ENCODE measurements at places on chromosomes 2 and 18.

GRCh38 chr18:76389716-76390115, 105.3 kb downstream of the ZNF516 start:
- H3K4me3 ChIP-seq: no peak overlapping the region
- peaks cover 13% of the 10 kb centered on the region for H3K4me1 ChIP-seq
- DNase-seq: no peak
- no peak overlapping the region for H3K27ac ChIP-seq
- peaks cover 29% of the 10 kb centered on the region for H3K36me3 ChIP-seq
- H3K27me3 ChIP-seq: no peaks in the 10 kb centered on the region

GRCh38 chr2:207353836-207354235, 175.9 kb upstream of the CREB1 start:
- no peaks in the 10 kb centered on the region for H3K27me3 ChIP-seq
- H3K4me3 ChIP-seq: no peak overlapping the region
- DNase-seq: no peak
- H3K36me3 ChIP-seq: no peaks in the 10 kb centered on the region
- no peak overlapping the region for H3K27ac ChIP-seq

GRCh38 chr2:62206024-62206423, 10.1 kb downstream of the B3GNT2 start:
- DNase-seq: no peak
- H3K27me3 ChIP-seq: no peaks in the 10 kb centered on the region
- H3K4me1 ChIP-seq: peaks cover 4% of the 10 kb centered on the region
- H3K4me3 ChIP-seq: no peak overlapping the region
- H3K36me3 ChIP-seq: no peaks in the 10 kb centered on the region

DNA sequence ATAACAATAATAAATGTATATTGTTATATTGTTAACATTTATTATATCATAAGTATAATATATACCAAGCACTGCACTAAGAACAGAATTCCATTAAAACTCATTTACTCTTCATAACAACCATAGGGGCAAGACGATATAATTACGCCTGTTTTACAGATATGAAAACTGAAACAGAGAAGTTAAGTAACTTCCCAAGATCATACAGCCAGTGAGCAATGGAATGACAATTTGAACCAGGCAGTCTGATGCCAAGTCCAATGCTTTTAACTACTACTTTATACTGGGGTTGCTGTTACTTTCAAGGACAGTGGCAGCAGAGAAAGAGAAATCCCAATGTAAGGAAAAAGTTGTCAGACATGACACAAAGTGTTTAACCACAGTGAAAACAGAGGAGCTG, 338.8 kb upstream of the ID2 start:
- no peak overlapping the region for H3K4me3 ChIP-seq
- no peaks in the 10 kb centered on the region for H3K36me3 ChIP-seq
- no peak for DNase-seq
- no peak overlapping the region for H3K27ac ChIP-seq
- H3K4me1 ChIP-seq: no peaks in the 10 kb centered on the region

DNA sequence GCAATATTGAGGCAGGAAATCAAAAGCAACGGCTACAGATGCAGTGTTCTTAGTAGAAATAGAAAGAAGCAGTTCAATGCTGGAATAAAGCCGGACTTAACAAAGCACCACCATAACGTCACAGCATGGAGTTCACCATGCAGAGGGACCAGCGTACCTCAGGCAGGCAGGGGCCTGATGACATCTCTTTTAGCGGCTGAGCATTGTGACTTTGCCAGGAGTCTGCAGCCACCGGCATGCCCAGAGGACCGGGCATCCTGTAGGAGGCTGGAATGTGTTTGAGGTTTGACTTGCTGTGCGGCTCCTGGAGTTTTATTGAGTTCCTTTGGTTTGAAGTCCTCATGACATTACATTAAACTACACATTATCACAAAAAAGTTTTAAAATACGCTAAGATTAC, 139.8 kb downstream of the UXS1 start:
- H3K36me3 ChIP-seq: no peaks in the 10 kb centered on the region
- H3K27me3 ChIP-seq: no peaks in the 10 kb centered on the region
- H3K27ac ChIP-seq: no peak overlapping the region
- no peak for DNase-seq
- H3K4me1 ChIP-seq: peaks cover 9% of the 10 kb centered on the region
- H3K4me3 ChIP-seq: no peak overlapping the region

DNA sequence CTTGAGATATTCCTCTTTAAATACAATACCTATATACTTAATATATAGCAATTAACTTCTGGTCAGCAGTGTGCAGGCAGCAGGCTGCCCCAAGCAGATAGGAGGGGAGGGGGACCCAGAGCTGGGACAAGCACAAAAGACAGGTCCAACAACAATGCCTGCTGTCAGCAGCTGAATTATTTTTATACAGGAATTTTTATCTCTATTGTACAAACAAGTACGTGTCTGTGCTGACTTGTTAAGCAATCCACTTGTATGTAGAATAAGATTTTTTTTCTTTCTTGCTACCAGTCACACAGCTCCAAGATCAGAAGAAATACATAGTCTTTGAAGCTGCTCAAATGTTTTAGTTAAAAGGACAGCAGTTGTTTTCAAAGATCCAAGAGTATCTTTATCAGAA, 16.7 kb downstream of the BCL11A start:
- no peaks in the 10 kb centered on the region for H3K36me3 ChIP-seq
- no peak overlapping the region for H3K4me3 ChIP-seq
- H3K27ac ChIP-seq: no peak overlapping the region
- no peak for DNase-seq
- peaks cover 72% of the 10 kb centered on the region for H3K27me3 ChIP-seq

DNA sequence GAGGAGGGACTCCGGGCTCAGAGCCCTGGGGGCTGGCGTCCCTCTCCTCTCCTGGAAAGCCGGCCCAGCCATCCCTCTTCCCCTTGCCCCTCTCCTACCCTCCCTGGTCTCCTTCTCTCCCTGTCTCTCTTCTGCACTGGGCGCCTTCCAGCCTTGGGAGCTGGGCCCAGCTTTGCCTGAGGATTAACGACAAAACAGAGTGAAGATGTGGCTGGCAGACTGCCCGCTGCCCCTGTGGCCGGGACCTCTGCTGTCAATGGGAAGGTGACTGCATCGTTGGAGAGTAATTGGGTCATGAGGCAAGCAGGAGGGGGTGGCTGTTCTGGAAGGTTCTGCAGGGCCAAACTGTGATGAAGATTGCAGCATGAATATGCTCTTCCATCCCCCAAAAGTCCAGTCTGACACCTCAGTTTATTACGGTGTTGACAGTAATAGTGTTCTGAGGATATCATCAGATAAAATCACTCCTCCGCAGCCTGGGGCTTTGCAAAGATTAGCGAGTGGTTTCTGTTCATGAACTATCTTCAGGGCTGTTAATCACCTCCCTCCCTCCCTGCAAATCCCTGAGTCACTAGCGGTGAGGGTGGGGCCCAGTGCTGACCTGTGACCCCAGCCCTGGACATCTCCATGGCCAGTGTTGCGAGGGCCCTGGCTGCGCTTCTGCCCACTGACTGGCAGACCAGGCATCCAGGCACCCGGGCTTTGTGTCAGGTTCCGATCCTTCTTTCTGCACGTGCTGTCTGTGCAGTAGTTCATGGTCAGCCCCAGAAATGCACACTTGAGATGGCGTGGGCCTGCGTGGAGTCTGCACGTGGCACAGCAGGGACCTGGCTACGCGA, 23.0 kb downstream of the RTP5 start:
- H3K36me3 ChIP-seq: no peaks in the 10 kb centered on the region
- peaks cover 2% of the 10 kb centered on the region for H3K4me1 ChIP-seq
- H3K27ac ChIP-seq: no peak overlapping the region

DNA sequence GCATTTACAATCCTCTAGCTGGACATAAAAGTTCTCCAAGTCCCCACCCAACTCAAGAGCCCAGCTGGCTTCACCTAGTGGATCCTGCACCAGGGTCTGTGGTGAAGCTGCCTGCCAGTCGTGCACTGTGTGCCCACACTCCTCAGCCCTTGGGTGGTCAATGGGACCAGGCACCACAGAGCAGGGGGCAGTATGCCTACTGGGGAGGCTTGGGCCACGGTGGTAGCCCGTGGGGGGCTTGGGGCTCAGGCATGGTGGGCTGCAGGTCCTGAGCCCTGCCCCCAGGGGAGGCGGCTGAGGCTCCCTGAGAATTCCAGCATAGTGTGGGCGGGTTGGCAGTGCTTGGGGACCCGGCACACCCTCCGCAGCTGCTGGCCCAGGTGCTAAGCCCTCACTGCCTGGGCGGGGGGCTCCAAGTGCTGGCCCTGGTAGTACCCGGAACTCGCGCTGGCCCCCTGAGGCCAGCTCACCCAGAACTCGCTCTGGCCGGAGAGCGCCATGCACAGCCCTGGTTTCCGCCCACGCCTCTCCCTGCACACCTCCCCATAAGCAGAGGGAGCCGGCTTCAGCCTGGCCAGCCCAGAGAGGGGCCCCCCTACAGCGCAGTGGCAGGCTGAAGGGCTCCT, 1473.4 kb downstream of the SUCLG1 start:
- DNase-seq: no peak
- H3K27me3 ChIP-seq: no peaks in the 10 kb centered on the region
- H3K27ac ChIP-seq: no peak overlapping the region
- no peaks in the 10 kb centered on the region for H3K36me3 ChIP-seq

GRCh38 chr2:159226059-159226461, 60.4 kb downstream of the WDSUB1 start:
- H3K36me3 ChIP-seq: peaks cover 48% of the 10 kb centered on the region
- no peaks in the 10 kb centered on the region for H3K4me1 ChIP-seq
- no peaks in the 10 kb centered on the region for H3K27me3 ChIP-seq
- no peak overlapping the region for H3K27ac ChIP-seq

Data from mesenchymal stem cell (in vitro differentiated cells and primary cell).